Activated CD8-positive, alpha-beta T cell treated with anti-CD3 and anti-CD28 coated beads, Interleukin-2, amount 10 ng/mL, durations not matched to agents 7 days and 5 days (primary cell): ENCODE measurements at places on chromosomes 1 and 21. TPM values are rescaled to one million over a fixed set of nuclear protein-coding genes. Genes with fewer than 3 reads are reported as not detected.

The DCST1 gene
- total RNA-seq, result not detected

The COL24A1 gene
- total RNA-seq, result not detected

DNA sequence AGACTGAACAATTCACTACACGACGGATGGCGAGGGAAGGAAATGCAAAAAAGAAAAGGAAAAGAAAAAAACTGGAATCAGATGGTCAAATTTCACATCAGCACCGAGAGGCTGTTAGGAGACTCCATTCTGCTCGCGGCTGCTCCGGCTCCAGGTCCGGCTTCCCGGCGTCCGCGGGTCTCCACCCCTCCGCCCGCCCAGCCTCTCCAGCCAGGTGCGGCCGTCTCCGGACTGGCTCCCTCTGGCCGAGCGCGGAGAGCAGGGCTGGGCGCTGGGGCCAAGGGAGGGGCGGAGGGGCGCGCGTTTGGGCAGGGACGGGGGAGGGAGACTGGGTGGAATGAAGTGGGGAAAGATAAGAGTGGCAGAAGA, 332 bp downstream of the KCNJ6 start:
- H3K4me3 ChIP-seq, result no peak overlapping the region
- H3K36me3 ChIP-seq, result peaks cover 3% of the 10 kb centered on the region
- no peak for DNase-seq
- H3K27me3 ChIP-seq, result peaks cover 35% of the 10 kb centered on the region

DNA sequence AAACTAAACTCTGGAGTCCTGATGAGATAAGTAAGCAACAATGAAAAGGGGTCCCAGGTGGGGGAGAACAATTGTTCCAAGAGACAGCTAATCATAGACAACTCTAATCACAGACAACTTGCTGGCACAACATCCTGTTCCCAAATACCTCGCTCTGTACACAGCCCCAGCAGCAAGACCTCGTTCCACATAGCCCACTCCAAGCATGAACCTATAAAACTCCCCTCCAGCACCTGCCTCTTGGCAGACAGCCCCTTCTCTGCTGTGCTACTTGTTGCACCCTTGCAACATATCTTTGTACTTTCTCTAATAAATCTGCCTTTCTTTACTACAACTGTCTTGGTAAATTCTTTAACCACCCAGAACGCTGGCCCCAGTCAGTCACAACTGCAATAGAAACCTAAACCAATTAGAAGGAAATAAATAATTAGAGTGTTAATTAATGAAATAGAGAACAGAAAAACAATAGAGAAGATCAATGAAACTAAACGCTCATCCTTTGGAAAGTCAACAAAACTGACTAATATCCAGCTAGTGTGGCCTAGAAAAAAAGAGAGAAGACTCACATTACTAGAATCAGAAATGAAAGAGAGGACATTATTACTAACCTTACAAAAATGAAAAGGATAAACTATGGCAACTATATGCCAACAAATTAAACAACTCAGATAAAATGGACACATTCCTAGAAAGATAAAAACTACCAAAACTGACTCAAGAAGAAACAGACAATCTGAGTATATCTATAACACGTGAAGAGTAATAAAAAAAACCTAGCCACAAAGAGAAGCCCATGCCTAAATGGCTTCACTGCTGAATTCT, 36.1 kb downstream of the LRRC40 start:
- peaks cover 7% of the 10 kb centered on the region for H3K36me3 ChIP-seq
- no peak overlapping the region for H3K4me3 ChIP-seq
- no peak for DNase-seq

DNA sequence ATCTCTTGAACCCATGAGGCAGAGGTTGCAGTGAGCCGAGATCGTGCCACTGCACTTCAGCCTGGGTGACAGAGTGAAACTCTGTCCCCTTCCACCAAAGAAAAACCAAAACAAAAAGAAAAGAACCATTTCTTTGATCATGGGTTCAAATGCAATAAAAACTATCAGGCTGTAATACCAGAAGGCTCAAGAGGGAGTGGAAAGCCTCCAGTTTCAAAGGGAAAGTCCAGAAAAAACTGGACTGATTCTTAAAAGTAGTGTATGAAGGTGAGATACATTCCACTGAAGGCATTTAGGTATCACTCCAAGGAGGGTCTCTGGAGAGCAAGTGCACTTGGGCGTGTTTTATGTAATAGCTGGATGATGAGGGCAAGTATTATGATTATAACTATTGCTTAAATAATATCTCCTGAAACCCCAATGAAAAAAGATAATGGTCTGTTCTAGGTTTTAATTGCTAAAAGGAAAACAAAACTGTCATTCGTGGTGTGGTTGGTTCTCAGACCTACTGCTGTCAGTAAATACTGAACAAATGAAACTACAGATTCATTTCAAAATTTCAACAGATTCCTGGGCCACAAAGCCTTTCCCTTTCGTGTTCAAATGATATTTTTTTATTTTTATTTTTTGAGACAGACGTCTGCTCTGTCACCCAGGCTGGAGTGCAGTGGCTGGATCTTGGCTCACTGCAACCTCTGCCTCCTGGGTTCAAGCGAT, 6.0 kb upstream of the CAMTA1 start:
- no peak for DNase-seq
- H3K27ac ChIP-seq, result no peak overlapping the region
- peaks cover 1% of the 10 kb centered on the region for H3K36me3 ChIP-seq
- no peak overlapping the region for H3K4me3 ChIP-seq
- peaks cover 23% of the 10 kb centered on the region for H3K4me1 ChIP-seq

DNA sequence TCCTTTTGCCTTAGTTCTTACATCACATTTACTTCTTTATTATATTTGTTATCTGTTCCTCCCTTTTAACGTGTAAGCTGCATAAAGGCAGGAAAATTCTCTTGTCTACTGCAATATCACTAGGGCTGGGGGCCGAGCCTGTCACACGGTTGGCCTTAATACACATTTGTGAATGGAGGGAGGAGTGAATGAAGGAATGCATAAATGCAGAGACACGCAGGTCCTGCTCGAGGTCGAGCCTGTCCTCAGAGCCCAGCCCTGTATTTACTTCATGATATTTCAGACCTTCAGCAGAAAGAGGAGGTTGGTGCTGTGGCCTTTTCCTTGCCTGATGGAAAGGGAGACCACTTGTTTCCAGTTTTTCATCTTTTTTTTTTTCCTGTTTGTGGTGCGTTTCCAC, 671.3 kb downstream of the PTPRU start:
- no peaks in the 10 kb centered on the region for H3K36me3 ChIP-seq
- no peaks in the 10 kb centered on the region for H3K4me1 ChIP-seq
- peaks cover 6% of the 10 kb centered on the region for H3K27me3 ChIP-seq
- DNase-seq, result no peak
- no peak overlapping the region for H3K27ac ChIP-seq
